Breast epithelium (tissue), 4 donors: ENCODE measurements at places on chromosomes 3 and 15. TPM values are rescaled to one million over a fixed set of nuclear protein-coding genes. Genes with fewer than 3 reads are reported as not detected.

DNA sequence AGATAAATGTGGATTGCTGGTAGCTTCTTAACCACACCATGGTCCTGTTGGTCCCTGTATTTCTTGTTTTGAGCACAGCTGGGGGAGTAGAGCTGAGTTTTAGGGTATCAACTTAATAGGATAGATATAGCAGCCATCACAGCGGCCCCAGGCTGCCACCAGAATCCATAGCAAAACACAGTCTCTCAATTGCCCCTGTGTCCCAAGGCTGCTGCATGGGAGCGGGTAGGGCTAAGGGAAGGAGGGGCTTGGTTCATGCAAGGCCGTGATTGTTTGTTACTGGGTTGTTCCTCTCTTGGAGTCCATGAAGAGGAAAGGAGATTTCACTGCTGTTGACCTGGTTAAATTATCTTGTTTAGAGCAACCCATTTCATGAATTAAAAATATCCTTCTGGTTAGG is 22.1 kb downstream of the ARNT2 start:
- no peak for DNase-seq

- no peak for DNase-seq
Observed at GRCh38 chr3:81726735-81727134, 34.7 kb downstream of the GBE1 start.

DNA sequence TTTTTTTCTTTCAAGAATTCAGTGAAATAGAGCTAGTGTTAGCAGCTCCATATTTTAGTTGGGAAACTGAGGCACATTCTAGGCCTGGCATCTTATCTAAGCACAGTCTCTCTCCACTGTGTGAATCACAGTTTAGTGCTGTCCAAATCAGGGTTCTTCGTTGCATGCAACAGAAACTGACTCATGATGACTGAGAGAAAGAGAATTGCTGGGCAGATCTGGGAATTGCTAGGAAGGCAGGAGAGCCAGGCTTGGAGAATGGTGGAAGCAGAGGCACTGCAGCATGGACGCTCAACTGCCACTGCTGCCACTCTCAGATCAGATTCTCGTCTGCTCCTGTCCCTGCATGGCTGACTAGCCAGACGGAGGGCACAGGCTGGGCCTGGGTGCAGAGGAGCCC is 40.7 kb upstream of the CHST2 start:
- DNase-seq: no peak

- no peak for DNase-seq
Observed at GRCh38 chr3:172803489-172803888, 53.0 kb downstream of the ECT2 start.

- DNase-seq: no peak
Observed at GRCh38 chr3:38960953-38961622, 90.7 kb downstream of the SCN11A start.

DNA sequence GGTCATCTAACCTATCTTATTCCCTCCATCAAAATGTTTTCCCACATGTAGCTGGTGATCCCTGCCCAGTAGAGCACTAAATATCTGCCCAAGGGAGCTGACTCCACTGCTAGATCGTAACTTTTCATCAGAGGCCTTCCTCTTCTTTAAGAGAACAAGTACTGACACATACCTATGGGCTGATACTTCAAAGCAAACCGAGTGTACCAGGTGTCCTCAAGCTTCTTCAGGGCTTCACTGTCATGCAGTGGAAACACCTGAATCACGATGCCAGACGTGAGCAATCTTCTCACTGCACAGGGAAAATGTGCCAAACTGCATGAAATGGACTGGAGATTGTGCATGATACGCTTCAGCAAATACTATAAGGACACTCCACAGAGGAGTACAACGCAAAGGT is 41.6 kb downstream of the ANO10 start:
- DNase-seq: no peak

- no peak for DNase-seq
Observed at GRCh38 chr3:119301662-119302061, 7.5 kb downstream of the ARHGAP31 start.

DNA sequence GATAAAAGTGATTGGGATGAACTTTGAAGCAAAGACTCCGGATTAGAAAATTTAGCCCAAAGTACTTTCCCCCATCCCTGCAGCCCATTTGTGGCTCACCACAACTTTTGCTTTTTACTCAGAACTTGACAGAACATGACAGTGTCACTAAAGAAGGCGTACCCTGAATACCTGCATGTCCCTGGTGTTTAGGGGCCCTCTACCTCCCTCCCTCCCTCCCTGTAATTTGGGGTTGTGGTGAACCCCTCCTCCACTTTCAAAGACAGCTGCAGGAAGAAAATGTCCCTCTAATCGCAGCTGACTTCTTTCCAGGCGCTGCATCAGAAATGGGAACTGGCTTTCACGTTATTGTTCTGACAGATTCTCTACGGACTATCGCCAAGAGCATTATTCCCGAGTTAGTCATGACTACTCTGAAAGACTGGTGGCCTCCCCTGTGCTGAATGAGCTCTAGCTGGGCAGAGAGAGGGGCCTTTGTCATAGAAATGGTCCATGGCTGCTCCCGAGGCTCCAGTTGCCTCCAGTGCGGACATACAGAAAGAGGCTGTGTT is 93.2 kb upstream of the ARHGEF3 start:
- DNase-seq: no peak

DNA sequence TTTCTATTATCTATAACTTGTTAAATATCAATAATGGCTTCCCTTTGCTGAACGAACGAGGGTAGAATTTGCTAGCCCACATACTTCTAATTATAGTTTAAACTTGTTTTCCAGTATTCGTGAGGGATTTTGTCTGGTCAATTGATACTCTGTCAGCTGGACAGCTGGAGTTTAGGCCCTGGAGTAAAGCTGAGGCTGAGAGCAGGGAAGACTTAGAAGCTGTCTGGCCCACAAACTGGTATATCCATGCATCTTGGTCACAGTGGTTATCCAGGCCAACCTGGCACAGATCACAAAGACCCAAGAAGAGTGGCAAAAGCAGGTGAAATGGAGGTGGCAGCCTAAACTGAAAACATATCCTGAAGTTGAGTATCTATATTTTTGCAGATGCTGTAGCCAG is 19.3 kb downstream of the ARHGAP31 start:
- DNase-seq: no peak

GRCh38 chr3:1962396-1963088 is 136.1 kb upstream of the CNTN4 start:
- DNase-seq: no peak

Gene ARL14
- total RNA-seq: not detected

Gene SUSD5
- 0.66 TPM for total RNA-seq

Gene ITPKA
- not detected for total RNA-seq

Gene GREM1
- total RNA-seq: 21.3 TPM

Gene CHRM5
- total RNA-seq: not detected

Gene CYFIP1
- 128 TPM for total RNA-seq

Gene GNAT1
- total RNA-seq: not detected

Gene TTLL13
- not detected for total RNA-seq

Gene C2CD4A
- total RNA-seq: 0.66 TPM
